Fibroblast of lung (primary cell): ENCODE measurements at places on chromosomes 4 and X. TPM values are rescaled to one million over a fixed set of nuclear protein-coding genes. Genes with fewer than 3 reads are reported as not detected.
A peak's percentile ranks its signal among the peaks of the same experiment; 100 is the strongest.

DNA sequence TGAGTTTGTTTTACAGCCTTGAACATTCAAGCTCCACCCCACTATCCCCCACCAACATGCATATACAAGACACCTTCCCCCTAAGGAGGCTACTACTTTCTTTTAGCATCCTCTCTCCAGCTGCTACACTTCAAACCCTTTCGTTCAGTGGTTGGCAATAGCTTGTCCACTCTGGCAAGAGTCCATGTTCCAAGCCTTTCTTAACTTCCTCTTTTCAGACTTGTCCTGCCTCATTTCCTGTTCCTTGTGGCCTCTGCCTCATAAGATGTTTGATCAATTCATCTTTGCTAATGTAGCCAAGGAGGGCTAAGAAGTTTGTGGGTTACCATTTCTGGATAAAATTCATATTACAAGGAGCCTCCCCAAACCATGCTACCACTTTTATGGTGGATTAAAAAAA, 20.8 kb upstream of the ZCCHC12 start:
- peak; percentile 14 for DNase-seq

DNA sequence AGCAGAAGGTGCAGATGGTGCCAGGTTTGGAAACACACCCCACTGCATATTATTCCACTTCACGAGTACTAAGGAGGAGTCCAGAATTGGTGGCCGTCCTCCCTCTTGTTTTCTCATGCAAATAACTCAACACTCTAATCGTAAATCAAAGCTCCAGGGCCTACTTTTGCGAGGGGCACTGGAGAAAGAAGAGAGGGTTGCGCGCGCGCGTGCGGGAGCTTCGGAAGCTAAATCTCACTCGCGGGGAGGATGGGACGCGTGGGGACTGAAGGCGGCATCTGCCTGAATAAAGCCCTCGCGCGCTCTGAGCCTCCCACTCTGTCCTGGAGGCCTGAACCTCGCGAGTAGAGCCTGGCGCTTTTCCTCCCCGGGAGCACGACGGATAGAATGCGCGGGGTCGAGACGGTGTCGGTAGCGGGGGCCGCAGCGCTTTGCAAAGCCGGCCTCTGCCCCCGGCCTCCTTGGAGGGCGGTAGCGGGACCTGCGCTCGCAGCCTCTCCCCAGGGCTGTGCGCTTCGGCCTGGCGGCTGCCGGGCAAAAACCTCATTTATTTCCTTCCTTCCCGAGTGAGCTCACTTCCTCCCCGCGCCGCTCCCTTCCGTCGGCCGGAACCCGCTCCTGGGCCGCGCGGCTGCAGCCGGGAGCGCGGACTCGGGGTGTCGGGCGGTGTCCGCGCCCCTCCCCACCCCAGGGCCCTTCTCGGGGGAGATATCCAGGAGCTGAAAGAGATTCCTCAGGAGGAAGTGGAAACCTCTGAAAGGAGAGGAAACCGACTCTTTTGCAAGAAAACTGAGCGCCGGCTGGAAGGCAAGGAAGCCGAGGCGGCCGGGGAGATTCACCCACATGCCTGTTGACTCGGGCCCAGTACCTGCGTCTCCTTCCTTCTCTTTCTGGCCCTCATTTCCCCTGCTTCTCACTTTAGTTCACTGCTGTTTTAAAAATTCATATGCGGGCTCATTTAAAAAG, 20.7 kb downstream of the HAND2 start:
- DNase-seq = peak; percentile 53

DNA sequence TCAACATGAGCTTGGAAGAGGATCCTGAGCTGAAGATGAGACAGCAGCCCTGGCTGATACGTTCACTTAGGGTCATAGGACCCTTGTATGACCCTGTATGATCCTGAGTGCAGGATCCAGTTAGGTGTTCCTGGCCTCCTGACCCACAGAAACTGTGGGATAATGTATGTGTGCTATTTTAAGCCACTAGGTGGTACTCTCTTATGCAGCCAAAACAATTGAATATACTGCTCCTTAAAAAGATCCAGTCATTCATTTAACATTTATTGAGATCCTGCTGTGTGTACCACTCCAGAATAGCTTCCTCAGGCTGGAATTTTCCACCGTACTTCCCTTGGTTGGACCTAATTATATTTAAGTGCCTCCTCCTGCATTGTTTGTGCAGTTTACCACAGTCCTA, 167.1 kb downstream of the AMELX start:
- no peak for DNase-seq

GRCh38 chrX:63652086-63652765, 132.8 kb downstream of the ARHGEF9 start:
- DNase-seq = peak; percentile 44

DNA sequence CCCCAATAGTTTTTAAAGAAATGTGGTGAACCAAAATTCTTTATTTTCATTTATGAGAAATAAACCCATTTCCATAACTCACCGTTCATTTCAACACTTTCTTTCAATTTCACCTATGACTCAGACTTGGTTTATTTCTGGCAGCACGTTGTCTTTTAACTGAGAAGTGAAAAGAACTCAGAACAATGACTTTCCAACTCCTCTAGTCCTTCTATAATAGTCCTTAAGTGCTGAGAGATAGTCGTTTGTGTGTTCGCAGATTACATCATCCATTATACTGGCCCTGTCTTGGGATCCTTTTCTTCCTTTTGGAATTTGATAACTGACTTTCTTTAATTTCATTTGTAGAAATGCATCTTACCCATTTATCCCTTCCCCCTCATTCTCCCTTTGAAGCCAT, 113.6 kb downstream of the GLUD2 start:
- no peak for DNase-seq

DNA sequence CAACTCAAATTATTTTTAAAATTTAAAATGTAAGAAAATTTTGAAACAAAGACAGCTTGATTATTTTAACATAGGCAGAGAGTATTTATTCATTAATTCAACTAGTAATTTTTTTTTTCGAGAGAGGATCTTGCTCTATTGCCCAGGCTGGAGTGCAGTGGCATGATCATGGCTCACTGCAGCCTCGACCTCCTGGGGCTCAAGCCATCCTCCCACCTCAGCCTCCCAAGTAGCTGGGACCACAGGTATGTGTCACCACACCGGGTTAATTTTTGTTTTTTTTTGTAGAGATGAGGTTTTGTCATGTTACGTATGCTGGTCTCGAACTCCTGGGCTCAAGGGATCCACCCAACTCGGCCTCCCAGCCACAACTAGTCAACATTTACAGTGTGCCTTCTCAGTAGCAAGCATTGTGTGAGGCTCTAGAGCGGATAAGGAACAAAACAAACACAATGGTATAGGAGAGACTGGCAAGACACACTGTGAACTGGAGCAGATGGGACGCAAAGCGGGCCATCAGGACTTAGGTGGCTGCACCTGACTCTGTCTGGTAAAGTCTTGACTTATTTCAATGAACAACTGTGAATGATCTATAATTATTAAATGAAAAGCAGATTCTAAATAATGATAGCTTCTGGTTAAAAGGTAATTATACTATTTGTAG, 21.6 kb downstream of the SETD7 start:
- DNase-seq = no peak

GRCh38 chr4:185965426-185966384, 103.3 kb upstream of the TLR3 start:
- no peak for DNase-seq

- DNase-seq = no peak
Measured at GRCh38 chr4:128819082-128819742, 9.7 kb downstream of the JADE1 start.

DNA sequence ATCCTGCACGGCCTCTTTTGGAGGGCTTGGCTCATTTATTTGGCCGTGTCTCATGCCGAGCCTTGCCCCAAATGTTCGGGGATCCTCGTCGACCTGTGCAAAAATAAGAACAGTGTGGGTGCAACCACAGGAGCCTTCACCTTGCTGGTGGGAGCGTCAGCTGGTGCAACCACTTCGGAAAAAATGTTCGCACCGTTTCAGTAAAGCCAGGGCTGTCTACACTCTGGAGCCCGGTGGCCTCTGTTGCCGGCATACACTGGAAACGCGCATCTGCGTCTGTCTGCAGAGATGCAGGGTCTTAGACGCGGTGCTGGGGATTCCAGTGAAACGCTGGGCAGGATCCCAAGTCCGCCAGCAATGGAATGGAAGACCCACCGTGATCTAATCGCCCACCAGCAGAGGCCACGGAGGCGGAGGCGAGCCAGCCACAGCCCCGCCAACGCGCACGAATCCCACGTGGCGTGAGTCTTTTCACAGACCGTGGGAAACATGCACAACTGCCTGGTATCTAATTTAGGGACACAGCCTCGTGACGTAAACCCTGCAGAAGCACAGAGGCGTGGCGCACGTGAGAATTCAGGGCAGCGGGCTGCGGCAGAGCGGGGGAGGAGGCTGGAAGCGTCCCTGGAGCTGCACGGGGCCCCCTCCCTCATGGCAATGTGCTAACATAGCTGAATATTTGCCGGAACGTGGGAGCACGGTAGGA, 13.8 kb upstream of the MXD4 start:
- DNase-seq = no peak

DNA sequence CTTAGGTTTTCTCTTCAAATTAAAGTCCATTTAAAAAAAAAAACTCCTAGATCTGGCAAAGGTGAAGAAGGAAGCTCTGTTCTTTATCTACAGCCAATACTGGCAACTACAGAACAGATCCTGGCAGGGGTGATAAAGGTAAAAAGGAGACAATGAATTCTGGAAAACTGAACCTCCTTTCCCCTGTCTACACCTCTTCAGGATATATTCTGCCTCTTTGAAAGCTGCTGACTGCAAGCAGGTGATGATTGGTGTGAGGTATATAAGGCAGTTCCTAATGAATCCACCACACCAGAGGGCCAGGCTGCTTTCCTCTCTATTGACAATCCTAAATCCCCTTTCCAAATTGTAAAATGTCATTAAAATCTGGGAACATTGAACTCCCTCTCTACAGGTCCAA, 370.1 kb downstream of the PPP3CA start:
- no peak for DNase-seq

DNA sequence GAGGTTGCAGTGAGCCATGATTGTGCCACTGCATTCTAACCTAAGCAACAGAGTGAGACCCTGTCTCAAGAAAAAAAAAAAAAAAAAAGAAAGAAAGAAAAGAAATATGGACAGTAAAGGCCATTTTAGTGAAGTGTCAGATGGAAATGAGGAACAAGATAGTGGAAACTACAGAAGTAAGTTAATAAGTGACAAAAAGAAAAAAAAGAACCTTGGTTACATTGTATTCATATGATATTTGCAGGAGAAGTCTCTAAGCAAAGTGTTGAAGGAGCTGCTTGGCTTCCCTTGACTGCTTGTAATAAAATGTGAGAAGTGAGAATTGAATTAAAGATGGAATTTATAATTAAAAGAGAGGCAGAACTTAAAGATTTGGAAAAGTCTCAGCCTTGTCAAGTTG, 73.2 kb downstream of the HOPX start:
- no peak for DNase-seq

DNA sequence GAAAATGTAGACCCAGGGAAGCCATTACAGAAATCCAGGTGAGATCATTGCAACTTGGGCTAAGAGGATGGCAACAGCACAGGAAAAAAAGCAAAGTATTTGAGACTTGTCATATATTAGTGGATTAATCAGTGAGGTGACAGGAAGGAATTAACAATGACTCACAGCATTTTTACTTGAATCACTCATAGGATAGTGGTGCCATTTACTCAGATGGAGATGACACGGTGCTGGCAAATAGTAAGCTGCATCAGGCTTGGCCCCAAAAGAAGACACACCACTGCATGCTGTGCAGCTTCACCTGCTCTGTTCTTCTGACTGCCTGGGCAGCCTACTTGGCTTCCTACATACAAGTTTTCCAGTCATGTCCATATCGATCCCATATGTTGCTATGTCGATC, 144.8 kb downstream of the FRYL start:
- peak; percentile 67 for DNase-seq

DNA sequence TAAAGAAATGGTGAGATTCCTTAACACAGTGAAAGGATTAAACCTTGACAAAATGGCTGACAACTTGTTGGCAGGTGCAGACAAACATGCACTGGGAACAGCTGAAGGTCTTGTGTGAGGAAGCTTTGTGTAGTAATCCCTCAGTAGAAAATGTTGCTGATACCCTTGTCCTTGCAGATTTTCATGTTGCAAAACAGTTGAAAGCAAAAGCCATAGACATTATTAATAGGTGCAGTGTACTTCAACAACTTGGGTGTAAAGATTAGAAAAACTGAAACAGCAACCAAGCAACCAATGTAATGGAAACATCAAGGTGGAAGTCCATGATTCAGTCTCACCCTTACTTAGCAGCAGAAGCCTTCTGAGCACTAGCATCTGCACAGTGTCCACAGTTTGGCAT, 29.8 kb downstream of the UGT2B7 start:
- no peak for DNase-seq

DNA sequence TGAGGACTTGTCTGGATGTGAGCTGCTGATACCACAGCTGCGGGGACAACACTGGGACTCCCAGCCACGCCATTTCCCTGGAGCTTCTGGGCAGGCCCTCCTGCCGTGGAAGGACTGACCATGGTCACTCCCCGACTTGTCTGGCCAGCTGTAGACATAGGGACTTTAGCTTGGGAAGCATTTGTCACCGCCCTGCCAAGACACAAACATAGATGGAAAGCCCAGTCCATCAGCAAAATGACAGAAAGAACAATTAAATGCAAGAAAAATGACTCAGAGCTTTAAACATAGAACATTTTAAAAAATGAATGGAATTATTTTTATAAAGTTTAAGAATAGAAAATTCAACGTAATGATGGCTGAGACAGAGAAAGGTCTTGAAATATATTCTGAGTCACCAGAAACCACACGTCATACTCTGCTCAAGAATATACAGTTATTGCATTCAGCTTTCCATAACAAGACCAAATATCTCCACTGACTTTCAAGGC, 107.6 kb upstream of the CBR4 start:
- DNase-seq = peak; percentile 85

DNA sequence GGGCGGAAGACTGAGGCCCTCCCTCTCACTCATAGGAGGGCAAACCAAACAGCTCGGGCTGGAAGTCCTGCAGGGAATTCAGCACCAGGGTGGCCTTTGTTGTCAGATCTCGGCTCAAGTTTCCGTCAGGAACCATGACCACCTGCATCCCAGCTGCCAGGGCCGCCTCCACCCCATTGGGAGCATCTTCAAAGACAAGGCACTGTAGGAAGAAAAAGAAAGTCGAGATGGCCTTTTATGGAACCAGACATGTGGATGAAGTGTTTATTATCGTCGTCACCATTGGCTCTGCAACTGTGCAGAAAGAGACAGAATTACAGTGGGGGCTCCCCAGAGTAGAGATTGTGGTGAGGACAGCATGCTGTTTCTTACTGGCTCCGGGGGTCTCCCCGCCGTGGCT, 97.2 kb upstream of the STS start:
- DNase-seq = no peak

GRCh38 chr4:8747467-8748235, 124.0 kb downstream of the HMX1 start:
- DNase-seq = no peak

- DNase-seq = peak; percentile 89
Measured at GRCh38 chrX:41145920-41146608, 60.8 kb downstream of the USP9X start.

Gene DUX4
- total RNA-seq = not detected in 2 replicates

Gene FAM149A
- 9.4 and 11.3 TPM in 2 replicates for total RNA-seq

Gene SLC34A2
- total RNA-seq = not detected in 2 replicates

Gene WDR17
- total RNA-seq = 2.1 and 4.5 TPM in 2 replicates

Gene RHOXF2
- not detected in 2 replicates for total RNA-seq

Gene PPP1R2C
- not detected in 2 replicates for total RNA-seq

Gene STK32B
- total RNA-seq = under 0.01 and 0.50 TPM in 2 replicates

Gene TXK
- total RNA-seq = 0.26 and 0.66 TPM in 2 replicates

Gene CYBB
- under 0.01 TPM in 2 replicates for total RNA-seq

Gene MAP7D3
- 19.0 and 20.5 TPM in 2 replicates for total RNA-seq

Gene EDNRA
- 0.77 and 2.0 TPM in 2 replicates for total RNA-seq

Gene UCP1
- not detected in 2 replicates for total RNA-seq

Gene CTAG1B
- total RNA-seq = not detected in 2 replicates

Gene SRP72
- 72.3 and 76.0 TPM in 2 replicates for total RNA-seq
